ENCODE measurements at places on chromosomes 7 and 10. TPM values are rescaled to one million over a fixed set of nuclear protein-coding genes. Genes with fewer than 3 reads are reported as not detected.

GRCh38 chr10:133286366-133286765 is 9.7 kb upstream of the ADAM8 start:
- H3K4me3 ChIP-seq: no peak overlapping the region
- H3K27ac ChIP-seq: no peak overlapping the region
- no peaks in the 10 kb centered on the region for H3K4me1 ChIP-seq
- H3K27me3 ChIP-seq: no peaks in the 10 kb centered on the region
- peaks cover 29% of the 10 kb centered on the region for H3K36me3 ChIP-seq

- H3K36me3 ChIP-seq: no peaks in the 10 kb centered on the region
- DNase-seq: no peak
- H3K4me1 ChIP-seq: no peaks in the 10 kb centered on the region
- H3K27ac ChIP-seq: no peak overlapping the region
Observed at GRCh38 chr7:19327018-19327417, 181.8 kb upstream of the FERD3L start.

- peaks cover 22% of the 10 kb centered on the region for H3K27me3 ChIP-seq
- H3K4me3 ChIP-seq: no peak overlapping the region
- no peak for DNase-seq
- H3K36me3 ChIP-seq: no peaks in the 10 kb centered on the region
Observed at GRCh38 chr7:22346383-22347107, 10.4 kb downstream of the RAPGEF5 start.

ANKRD2 gene
- not detected for total RNA-seq
